ENCODE measurements at places on chromosomes 1 and 21.

- no peak for DNase-seq
These were observed 243.4 kb upstream of the PTBP2 start for GRCh38 chr1:96478228-96478627.

DNA sequence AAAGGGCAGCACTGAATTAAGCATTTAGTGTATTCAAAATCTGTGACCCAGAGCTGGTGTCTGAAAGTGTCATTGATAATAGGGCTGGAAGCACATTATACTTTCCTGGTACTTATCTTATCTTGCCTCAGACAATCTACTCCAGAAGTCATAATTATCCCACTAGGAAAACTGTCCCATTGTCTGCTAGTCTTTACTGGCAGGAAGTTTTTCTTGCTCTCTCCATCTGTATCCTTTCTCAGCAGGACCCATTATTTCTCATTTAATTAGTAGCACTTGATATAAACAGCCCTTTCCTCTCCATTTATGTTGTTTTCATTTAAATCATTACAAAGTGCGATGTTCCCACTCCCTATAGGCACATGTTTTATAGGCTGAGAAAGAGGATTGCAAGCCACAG lies 36.5 kb upstream of the BARHL2 start:
- no peak for DNase-seq

- no peak for DNase-seq
These were observed 1.4 kb upstream of the EPHB2 start for GRCh38 chr1:22709227-22709626.

GRCh38 chr1:234613128-234613875 lies 3.3 kb upstream of the IRF2BP2 start:
- DNase-seq = no peak

DNA sequence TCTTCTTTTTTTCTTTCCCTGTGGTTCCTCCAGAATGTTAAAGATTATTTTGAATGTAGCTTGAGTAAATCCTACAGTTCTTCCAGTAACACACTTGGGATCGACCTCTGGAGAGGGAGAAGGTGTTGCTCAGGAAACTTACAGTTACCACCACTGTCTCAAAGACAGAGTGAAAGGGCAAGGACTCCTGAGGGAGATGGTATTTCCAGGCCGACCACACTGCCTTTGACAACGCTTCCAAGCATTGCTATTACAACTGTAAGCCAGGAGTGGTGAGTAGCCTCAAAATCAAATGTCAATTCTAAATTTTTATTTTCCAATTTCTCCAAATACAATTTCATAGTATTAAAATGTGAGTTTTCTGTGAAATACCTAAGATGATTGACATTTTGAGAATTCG lies 125.9 kb downstream of the PDE4B start:
- no peak for DNase-seq

- no peak for DNase-seq
These were observed 132.5 kb upstream of the SYT6 start for GRCh38 chr1:114286179-114286578.

DNA sequence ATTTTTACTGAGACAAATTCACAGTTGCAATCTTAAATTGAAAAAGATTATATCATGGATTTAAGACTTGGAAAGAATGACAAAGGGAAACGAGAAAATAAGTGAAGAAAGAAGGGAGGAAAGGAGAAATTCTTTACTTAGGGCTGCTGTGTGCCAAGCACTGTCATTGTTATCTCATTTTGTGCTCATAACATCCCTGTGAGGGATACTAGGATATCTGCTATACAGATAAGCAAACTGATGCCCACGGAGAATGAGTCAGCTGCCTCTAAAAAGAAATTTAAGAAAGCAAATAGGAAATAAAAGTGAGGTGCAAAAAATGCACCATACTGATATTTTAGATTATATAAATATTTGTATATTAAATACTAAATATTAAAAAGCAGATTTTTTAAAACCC lies 183.6 kb upstream of the NR5A2 start:
- no peak for DNase-seq

DNA sequence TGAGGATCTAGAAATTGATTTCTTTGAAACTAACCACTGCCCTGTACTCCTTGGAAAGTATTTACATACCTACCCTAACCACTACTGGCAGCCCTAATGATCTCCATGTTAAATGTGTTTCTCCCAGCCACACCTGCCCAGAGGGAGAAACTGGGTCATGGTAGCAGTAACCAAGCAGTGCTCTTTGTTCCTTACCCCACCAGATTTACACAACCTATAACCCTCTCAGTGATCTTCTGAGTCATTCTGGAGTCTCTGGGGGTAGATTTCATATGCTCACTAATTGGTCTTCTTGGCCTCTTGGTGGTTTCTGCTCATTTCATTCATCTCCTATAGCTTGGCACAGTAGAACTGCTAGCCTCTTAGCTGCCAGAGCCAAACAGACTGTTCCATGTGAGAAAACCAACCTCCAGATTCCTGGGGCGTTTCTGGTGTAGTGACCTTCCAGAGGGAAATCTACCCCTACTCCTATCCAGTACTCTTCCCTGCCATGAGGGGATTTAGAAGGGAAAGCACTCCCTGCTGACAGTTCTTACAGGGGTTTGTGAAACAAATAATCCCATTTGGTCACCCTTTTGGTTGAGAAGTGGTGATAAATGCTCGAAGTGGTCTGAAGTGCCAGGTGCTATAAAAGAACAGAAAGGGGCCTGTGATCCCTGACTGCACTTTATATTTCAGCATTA lies 36.2 kb upstream of the LRIG2 start:
- DNase-seq = no peak

Measured in GM12892 (cell line).